ENCODE measurements at places on chromosomes 7 and 10.

- no peak for DNase-seq
Measured at GRCh38 chr7:28203508-28204240, 23.1 kb upstream of the JAZF1 start.

DNA sequence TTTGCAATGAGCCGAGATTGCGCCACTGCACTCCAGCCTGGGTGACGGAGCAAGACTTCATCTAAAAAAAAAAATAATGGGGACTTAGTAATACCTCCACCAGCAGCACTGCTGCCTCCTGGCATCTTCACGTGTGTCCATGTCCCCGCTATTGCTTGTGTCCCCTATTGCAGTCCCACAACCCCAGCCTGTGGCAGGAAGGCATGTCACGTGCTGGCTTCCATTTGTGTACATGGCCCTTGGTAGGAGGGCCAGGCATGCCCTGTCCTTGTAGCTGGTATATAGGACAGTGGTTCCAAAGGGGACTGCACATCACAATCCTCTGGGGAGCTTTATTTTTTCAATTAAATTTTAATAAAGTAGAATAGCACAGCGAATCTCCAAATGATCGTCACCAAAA, 5.7 kb downstream of the ZNF783 start:
- DNase-seq: no peak

DNA sequence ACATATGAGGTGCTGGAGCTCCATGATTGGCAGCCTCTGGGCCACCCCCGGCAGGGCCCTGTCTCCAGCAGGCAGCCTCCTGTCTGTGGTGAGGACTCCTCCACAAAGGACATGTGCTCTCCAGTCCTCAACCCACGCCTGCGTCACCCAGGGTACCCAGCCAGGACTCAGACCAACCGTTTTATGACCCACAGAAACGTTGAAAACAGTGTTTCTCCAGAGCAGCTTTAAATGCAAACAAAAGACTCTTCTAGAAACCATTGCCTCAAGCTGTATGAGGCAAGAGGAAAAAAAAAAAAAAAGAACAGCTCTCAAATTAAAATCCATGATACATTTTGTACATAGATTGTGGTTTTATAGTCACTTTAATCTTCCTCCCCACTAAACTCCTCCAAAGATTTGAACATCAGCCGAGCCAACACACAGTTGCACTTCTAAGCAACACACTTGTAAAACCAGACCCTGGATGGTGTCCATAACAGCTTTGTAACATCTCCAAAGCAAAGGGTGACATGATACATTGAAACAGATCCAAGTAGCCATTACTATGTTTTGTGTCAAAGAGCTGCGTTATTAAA, 175.0 kb upstream of the LYZL2 start:
- DNase-seq: no peak

- DNase-seq: no peak
Measured at GRCh38 chr7:100153708-100154535, 4.6 kb downstream of the TRAPPC14 start.

- DNase-seq: no peak
Measured at GRCh38 chr10:95291365-95292039, 699 bp upstream of the PDLIM1 start.

- no peak for DNase-seq
Measured at GRCh38 chr10:123562811-123563580, 103.2 kb upstream of the GPR26 start.

DNA sequence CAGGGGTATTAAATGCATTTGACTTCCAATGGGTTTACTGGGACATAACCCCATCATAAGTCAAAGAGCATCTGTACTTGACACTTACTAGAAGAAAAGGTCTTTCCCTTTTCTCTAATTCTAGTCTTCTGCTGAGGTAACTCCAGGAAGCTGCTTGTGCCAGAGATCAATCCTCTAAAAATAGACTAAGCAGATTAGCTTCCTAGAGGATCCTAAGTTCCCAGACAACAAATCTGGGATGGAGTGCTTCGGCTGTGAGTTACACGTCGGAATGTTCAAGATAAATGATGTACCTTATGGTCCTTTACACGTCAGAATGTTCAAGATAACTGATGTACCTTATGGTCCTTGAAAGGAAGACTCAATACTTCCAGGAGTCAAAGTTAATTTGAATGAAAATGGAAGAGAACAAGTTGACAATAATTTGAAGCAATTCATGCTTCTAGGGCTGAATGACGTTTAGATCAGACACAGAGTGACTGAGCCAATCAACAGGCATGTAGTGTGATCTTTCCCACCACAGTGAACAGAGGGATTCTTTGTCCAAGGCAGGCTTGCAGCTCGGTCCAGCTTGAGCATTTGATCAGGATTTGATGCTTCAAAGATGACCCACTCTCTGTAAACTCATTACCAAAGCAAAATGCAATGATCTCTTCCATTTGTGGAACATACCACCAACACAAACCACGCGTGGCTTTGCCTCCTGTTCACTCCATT, 63.8 kb downstream of the SLC37A3 start:
- no peak for DNase-seq

- DNase-seq: no peak
Measured at GRCh38 chr7:72032934-72033333, 379.2 kb downstream of the CALN1 start.

DNA sequence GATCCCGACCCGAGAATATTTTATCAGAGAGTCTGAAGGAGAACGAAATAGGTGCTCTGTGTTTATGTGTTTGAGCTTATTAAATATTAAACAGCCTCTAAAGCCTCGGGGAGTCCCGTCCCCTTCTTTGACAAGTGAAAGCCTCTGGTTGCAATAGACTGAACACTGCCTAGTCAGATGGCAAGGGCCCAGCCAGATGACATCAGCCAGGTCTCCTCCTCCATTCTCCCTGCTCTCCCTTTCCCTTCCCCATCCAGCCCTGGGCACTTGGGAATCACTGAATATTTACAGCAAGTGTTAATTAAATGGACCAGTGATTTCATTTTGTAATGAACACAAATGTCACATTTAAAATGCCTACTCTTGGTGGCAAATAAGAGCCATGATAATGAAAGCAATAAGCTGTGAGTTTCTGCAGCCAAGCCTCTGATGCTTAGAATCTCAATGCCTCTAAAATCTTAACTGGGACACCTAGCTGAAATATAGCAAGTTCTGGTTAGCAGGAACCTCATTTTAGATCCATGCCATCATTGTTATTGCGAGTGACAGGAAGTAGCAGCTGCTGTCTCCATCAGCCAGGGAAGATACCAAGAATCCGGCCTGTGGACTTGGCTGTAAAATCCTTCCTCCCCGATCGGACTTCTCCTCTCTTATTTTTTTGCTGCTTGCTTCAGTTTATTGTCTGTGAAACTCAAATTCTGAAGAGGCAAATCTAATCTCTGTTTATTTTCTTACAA, 202.1 kb downstream of the PRPF18 start:
- no peak for DNase-seq

DNA sequence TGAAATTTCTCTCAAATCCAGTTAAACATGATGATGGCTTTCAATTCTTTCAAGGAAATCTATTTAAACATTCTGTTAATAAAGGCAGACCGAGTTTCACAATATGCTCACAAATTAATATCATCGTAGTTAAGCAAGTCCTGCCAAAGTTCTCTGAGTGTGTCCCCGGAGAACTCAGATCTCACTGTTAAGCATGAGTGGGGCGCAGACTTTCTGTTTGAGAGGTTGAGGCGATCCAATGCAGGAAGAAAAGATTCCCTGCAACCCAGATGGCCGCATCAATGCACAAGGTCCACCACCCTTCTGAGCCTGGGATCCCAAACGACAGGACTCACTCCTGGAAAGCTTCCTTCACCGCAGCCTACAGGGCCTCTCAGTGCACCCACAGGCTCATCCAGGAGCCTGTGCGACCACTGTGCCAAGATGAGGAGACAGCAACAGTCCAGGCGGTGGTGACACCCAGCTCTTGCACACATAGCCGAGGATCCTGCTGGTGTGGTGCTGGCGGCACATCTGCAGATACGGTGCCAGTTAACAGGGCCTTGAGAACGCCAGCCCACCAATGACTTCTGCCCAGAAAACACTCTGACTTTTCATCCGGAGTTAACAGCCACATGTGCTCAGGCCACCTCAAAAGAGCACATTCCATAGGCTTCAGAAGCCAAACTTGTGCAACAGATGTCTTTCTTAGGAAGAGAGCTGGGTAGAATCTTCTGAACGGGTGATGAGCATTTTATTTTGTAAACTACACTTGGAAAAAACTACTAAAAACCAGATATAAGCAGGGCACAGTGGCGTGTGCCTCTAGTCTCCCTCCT, 102.1 kb downstream of the ZRANB1 start:
- no peak for DNase-seq

GRCh38 chr7:112963634-112964033, 123.0 kb downstream of the GPR85 start:
- no peak for DNase-seq

- DNase-seq: no peak
Measured at GRCh38 chr7:79008786-79009185, 444.7 kb downstream of the MAGI2 start.

DNA sequence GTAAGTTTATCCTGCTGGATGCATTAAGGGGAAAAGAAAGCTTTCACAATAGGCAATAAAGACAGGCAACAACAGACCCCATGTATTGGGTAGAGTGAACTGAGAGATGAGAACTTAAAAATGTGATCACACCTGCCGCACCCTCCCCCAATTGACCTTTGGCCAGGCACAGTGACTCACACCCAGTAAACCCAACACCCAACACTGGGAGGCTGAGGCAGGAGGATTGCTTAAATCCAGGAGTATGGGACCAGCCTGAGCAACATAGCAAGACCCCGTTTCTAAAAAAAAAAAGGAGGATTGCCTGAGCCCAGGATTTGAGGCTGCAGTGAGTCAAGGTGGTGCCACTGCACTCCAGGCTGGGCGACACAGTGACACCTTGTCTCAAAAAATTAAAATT, 86.9 kb downstream of the MPP7 start:
- no peak for DNase-seq

GRCh38 chr10:87575851-87576250, 71.2 kb downstream of the MINPP1 start:
- DNase-seq: no peak

DNA sequence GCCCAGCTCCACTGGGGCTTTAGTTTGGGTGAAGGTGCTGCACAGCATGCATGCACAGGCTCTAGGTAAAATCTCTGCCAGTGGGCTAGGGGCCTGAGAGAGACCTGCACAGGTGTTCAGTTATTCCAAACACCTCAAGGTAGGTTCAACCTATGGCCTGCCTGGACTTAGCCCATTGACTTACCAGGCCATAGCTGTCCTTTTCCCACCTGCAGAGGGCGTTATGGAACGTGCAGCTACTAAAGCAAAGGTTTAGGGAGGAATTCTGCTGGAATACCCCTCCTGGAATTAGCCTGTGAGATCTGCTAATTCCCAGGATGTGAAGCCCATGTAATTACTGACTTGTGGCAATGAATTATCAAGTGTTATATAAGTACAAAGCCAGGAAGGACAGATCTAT, 3.6 kb downstream of the VWC2 start:
- DNase-seq: peak; percentile 28

- no peak for DNase-seq
Measured at GRCh38 chr7:34060196-34060947, 155.0 kb downstream of the BMPER start.

DNA sequence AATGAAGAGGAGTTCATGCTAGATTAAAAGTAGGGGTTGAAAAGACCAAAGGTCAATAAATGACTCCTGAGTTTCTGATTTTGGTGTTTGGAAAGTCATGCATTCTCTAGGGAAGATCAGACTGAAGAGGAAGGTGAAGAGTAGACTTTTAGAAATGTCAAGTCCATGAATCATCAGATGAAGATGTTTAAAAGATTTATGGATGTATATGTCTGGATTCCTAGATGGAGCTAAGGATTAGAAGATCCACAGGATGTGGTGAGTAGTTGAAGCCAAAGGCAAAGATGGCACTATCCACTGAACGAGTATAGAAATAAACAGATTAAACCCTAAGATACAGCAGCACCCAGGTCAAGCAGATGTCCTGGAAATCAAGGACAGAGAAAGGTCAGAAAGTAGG, 298.5 kb downstream of the GPAM start:
- DNase-seq: no peak

DNA sequence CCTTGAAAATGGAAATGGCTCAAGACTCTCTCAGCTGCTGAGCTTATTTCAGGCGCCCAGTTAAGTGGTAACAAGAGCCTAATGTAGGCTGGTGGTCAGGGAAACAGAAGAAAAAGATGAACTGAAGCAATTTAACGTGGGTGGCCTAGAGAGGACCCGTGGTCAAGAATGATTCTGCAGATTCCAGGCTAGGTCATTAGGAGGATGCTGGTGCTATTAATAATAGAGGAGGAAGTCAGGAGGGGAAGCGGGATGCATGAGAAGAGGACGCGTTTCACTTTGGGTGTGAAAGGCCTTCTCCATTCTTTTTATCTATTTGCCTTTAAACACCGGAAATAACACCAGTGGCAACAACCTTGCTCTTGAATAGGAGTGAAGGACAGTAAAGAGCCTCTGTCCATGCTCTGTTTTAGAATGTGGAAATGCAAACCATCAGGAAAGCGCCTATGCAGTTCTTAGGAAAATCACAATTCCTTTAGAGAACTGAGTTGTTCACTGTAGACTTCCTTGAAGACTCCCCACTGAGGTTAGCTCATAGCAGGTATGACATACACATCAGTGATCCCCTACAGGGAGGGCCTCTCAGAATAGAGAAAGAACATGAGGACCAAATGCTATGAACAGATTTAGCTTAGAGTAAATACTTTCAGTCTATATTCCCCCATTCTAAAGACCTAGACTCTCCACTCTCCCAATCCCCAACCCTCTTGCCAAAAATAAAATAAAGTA, 8.6 kb downstream of the LIPA start:
- no peak for DNase-seq

- no peak for DNase-seq
Measured at GRCh38 chr10:12844811-12845483, 156.6 kb downstream of the CCDC3 start.

DNA sequence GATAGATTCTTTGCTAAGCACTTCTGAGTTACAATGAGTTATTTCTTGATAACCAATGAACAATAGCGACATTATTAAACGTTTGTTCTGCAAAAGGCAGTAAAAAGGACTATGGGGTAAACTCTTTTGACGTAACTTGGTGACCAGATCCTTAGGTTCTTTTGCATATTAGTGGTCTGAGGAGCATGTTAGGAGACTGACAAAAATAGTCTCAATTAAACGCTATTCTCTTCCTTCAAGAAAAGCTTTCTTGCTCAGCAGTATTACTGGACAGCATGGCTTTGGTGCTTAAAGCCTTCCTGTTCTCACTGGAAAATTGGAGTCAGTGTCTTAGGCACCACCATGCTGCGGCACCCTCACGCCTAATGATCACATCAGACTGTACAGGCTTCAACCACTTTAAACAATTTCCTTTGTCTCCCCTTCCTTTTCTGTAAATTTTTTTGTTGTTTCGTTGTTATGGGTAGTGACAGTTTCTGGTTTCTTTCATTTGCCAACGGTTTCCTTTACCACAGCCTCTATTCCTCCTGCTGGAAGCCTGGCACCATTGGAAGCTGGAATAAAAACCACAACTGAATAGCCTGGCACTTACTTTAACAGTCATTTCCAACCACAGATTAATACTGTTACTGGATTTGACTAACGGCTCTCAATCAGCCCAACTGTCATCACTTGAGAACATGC, 49.2 kb upstream of the FAM133B start:
- DNase-seq: no peak

DNA sequence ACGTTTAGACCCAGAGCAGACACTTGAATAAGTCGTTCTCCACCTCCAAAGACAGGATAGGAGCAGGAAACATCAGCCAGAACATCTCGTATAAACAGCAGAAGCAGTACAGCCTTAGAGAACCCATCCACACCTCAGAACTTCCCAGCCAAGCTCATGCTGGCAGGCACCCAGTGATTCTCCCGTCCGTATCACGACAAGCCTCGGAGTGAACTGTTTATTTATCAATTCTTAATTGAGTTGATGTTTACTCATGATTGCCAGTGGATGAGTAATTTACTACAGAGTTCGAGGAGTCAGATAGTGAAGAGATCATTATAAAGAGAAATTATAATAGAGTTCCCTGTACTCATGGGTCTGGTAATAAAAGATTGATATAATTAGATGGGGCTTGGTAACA, 811.5 kb downstream of the LRMDA start:
- DNase-seq: no peak
